ENCODE measurements at places on chromosomes 7 and 10.

DNA sequence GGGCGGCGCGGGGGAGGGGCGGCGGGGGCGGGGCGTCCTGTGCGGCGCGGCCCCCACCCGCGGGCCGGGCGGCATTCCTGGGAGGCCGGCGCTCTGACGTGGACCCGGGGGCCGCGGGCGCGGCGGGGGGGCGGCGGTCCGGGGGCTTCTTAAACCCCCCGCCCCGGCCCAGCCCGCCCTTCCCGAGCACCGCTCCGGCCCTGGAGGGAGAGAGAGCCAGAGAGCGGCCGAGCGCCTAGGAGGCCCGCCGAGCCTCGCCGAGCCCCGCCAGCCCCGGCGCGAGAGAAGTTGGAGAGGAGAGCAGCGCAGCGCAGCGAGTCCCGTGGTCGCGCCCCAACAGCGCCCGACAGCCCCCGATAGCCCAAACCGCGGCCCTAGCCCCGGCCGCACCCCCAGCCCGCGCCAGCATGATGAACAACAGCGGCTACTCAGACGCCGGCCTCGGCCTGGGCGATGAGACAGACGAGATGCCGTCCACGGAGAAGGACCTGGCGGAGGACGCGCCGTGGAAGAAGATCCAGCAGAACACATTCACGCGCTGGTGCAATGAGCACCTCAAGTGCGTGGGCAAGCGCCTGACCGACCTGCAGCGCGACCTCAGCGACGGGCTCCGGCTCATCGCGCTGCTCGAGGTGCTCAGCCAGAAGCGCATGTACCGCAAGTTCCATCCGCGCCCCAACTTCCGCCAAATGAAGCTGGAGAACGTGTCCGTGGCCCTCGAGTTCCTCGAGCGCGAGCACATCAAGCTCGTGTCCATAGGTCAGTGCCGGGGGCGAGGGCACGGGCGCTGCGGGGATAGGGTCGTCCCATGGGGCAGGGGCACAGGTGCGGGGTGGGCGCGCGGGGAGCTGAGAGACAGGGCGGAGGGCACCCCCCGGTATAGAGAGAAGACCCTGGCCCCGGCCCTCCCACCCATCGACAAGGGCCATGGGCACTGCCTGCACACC is at the start of gene FLNC:
Gene FLNC, plus strand, starts transcription at position 176 of the 947 bp plus-strand sequence. Its CDS starts 232 bp downstream, at position 408.
- peaks cover 11% of the 10 kb centered on the region for H3K4me1 ChIP-seq
- peaks cover 38% of the 10 kb centered on the region for H3K27me3 ChIP-seq
- H3K27ac ChIP-seq, result no peak within 1 kb of the TSS

DNA sequence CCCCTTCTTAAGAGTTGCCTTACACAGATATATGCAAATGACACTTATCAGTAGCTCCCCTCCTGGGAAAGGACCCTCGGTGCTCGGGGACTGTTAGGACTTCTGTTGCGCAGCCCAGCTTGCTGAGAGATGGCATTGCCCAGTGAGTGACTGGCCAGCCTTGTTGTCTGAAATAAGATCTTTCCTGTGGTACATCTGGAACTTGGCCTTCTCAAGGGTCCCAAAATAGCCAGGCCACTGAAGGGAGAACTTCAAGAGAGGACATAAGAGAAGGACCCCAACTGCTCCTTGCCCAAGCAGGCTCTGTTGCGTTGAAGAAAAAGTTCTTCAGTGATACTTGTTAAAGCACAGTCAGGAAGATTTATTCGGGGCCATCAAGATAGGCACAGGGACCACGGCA is 17.3 kb downstream of the BAG3 start:
- peaks cover 42% of the 10 kb centered on the region for H3K4me1 ChIP-seq
- no peak overlapping the region for H3K4me3 ChIP-seq
- no peaks in the 10 kb centered on the region for H3K27me3 ChIP-seq

DNA sequence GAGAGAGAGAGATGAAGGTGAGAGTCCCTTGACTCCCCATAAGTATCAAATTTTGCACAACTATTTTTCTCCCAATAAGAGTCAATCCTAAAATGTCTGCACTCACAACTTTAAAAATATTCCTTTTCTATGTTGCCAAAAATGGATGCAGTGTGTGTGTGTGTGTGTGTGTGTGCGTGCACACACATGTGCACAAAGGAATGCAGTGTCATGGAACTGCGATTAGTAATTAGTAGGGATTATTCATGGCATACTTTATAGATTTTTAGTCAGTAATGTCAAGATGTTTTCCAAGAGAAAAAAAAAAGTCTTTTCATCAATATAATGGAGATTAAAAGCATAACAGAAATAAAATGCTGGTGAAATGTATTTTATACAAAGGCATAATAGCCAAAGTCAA is 179.1 kb upstream of the LRRTM3 start:
- H3K27ac ChIP-seq, result no peak overlapping the region
- no peak overlapping the region for H3K4me3 ChIP-seq
- H3K36me3 ChIP-seq, result no peaks in the 10 kb centered on the region
- H3K27me3 ChIP-seq, result peaks cover 1% of the 10 kb centered on the region
- no peaks in the 10 kb centered on the region for H3K4me1 ChIP-seq
- no peak for DNase-seq

DNA sequence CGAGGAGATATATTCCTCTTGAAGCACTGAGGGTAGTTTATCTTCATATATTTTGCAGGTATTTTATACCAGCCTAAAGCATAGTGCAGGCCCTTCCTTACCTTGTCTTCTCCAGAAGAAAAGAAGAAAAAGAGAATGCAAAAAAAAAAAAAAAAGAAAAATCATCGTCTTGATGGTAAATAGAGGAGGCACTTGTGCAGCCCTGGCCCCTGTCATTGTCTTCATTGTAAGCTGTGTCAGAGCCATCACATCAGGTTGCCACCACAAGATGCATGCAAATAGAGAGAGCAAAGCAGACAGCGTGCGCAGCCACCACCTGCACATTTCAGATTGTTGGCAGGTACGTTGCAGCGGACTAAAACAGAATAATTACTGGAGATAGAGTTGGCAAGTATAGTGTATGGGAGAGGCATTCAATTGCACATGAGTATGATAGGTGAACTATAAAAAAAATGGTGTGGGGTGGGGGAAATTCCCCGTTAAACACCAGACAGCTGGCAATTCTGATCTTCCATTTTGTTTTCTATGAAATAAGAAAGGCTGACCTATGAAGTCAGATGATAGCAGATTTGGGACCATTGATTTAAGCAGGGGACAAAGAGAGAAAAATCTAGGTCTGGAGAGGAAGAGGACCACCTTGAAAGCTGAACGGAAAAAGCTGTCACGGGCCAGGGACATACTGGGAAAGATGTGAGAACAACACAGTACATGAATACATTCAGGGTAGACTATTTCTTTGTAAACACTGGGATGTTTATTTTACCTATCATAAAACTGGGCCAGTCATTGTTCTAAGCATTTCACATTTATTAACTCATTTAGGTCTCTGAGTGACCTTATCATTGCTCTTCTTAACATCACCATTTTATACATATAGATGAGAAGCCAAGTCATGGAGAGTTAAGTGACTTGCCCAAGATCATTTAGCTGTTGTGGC is 306.3 kb upstream of the SP8 start:
- no peaks in the 10 kb centered on the region for H3K4me1 ChIP-seq
- no peak overlapping the region for H3K27ac ChIP-seq
- no peaks in the 10 kb centered on the region for H3K27me3 ChIP-seq
- no peak overlapping the region for H3K4me3 ChIP-seq
- no peaks in the 10 kb centered on the region for H3K36me3 ChIP-seq
- no peak for DNase-seq

DNA sequence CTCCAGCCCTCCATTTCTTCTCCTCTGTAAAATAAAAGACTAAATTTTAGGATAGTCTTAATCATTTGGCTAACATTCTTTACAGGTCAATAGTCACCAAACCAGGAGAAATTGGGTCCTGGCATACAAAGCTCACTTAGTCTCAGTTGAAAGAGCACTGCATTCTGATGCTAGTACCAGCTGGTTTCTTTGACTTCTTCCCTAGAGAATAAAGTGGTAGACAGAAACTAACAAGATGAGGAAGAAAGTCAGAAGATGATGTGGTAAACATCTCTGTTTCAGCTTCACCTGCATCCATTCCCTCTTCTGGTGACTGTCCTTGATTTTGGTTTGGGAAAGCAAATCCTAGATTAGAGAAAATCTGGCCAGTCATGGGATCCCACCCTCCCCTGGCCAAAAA is 37.2 kb downstream of the NKX2-3 start:
- no peaks in the 10 kb centered on the region for H3K4me1 ChIP-seq
- no peak for DNase-seq
- H3K36me3 ChIP-seq, result no peaks in the 10 kb centered on the region

GRCh38 chr7:41900532-41900931 is 197.6 kb upstream of the INHBA start:
- no peaks in the 10 kb centered on the region for H3K36me3 ChIP-seq
- H3K4me3 ChIP-seq, result no peak overlapping the region
- H3K27me3 ChIP-seq, result peaks cover 29% of the 10 kb centered on the region
- no peak for DNase-seq
